ENCODE measurements at places on chromosomes 12 and 14.

GRCh38 chr12:113154351-113154973, 4.9 kb downstream of the CFAP73 start:
- no peak for DNase-seq
- no peak overlapping the region for H3K27ac ChIP-seq
- peak overlapping the region; percentile 41 for H3K4me3 ChIP-seq

- peaks cover 4% of the 10 kb centered on the region for H3K4me1 ChIP-seq
- DNase-seq = no peak
- no peak overlapping the region for H3K4me3 ChIP-seq
- peaks cover 16% of the 10 kb centered on the region for H3K36me3 ChIP-seq
- no peaks in the 10 kb centered on the region for H3K27me3 ChIP-seq
Measured at GRCh38 chr12:112121780-112122565, 3.4 kb upstream of the TRAFD1 start.

DNA sequence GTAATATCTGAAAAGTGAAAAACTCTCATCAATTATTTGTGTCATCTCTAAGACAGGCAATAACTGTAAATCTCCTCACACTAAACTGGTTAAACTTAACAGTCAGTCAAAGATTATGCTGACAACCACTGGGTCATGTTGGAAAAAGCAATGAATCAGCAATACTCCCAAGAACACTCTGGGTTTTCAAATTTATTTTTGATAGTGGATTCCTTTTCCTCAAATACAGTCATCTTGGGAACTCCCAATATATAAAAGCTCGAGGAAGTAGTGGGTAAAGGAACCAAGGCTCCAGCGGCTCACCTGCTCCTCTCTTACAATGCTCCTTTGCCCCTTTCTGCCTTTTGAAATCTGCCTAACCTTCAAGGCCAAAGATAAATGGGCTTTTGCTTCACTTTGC, 70.0 kb downstream of the ARMH4 start:
- H3K27ac ChIP-seq = no peak overlapping the region
- peaks cover 23% of the 10 kb centered on the region for H3K27me3 ChIP-seq
- no peaks in the 10 kb centered on the region for H3K4me1 ChIP-seq

- H3K4me1 ChIP-seq = no peaks in the 10 kb centered on the region
- no peak overlapping the region for H3K27ac ChIP-seq
- no peak overlapping the region for H3K4me3 ChIP-seq
- H3K36me3 ChIP-seq = no peaks in the 10 kb centered on the region
- no peak for DNase-seq
Measured at GRCh38 chr12:116466536-116466935, 92.6 kb upstream of the MAP1LC3B2 start.

DNA sequence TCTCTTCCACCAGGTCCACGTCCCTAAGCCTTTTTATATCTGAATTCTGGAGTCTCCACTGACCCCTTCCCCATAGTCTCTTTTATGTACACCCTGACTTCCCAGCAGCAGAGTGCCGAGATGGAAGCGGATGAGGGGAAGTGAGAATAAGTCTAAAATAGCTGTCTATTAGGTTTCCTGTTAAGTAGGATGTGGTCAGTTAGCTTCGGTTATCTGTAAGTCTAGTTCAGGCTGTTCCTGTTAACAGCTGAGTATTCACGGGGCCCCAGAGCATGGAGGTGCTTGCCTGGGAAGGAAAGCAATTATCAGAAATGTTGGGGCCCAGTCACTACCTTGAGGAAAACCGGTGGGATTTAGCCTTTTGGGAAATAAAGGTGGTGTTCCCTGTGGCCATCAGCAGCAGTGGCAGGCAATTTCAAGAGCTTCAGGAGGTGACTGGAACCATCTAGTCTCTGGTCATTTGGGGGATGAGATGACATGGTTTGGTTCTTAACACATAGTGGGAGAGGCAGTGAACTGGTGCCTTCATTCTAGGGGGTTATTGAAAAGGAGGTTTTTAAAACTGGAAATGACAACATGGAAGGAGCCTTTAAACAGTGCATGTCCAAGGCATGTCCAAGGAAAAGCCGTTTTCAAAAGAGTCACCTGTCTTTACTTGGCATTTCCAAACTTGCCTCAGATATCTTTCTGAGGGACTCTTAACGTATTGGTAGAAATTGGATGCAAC, 21.8 kb downstream of the CHST11 start:
- peaks cover 78% of the 10 kb centered on the region for H3K4me1 ChIP-seq
- H3K36me3 ChIP-seq = peaks cover 21% of the 10 kb centered on the region
- DNase-seq = no peak
- H3K27ac ChIP-seq = peak overlapping the region; percentile 92

DNA sequence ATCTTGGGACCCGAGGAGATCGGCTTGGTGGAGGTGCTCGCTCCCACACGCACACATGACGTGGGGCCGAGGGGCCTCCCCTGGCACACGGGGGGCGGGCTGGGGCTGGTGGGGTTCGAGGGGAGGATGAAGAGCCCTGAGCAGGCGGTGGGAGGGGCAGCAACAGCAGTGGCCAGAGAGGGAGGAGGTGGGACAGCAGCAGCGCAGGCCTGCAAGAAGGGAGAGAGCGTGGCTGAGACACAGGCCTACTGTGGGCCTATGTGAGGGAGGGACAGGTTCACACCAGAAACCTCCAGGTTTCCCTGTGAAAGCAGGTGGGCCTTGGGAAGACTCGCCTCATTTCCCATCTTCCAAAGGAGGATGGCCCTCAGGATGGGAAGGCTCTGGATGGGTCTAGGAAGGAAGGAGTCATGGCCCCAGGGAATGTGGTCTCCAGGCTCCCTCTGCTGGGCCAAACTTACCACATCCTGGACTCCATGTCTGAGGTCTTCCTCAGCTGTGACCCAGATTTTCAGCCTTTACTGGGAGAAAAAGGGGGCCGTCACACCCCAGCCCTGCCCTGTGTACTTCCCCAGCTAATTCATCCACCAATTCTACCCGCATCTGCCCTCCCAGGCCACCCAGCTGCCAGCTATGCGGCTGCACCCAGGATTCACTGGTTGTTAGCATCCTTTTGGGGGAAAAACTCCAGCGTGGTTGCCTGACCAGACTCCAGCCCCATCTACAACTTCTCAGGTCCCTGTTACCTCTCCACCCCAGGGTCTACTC, 2.8 kb downstream of the PIANP start:
- H3K27me3 ChIP-seq = peaks cover 40% of the 10 kb centered on the region
- H3K4me1 ChIP-seq = peaks cover 23% of the 10 kb centered on the region
- H3K4me3 ChIP-seq = no peak overlapping the region
- no peak for DNase-seq
- H3K36me3 ChIP-seq = peaks cover 3% of the 10 kb centered on the region

GRCh38 chr12:132488127-132489077, 1.5 kb upstream of the FBRSL1 start:
- peaks cover 57% of the 10 kb centered on the region for H3K4me1 ChIP-seq
- H3K4me3 ChIP-seq = peak overlapping the region; percentile 90
- H3K27ac ChIP-seq = peak overlapping the region; percentile 95
- no peaks in the 10 kb centered on the region for H3K27me3 ChIP-seq

- no peak overlapping the region for H3K27ac ChIP-seq
- H3K36me3 ChIP-seq = no peaks in the 10 kb centered on the region
- DNase-seq = no peak
- H3K4me3 ChIP-seq = no peak overlapping the region
Measured at GRCh38 chr12:84877340-84877739, 35.3 kb downstream of the SLC6A15 start.

Measured in effector memory CD8-positive, alpha-beta T cell (primary cell).